NCI-H1417 treated with DMSO at 0.1 percent for 48 hours (cell line): ENCODE measurements at places on chromosomes 2 and 18.

DNA sequence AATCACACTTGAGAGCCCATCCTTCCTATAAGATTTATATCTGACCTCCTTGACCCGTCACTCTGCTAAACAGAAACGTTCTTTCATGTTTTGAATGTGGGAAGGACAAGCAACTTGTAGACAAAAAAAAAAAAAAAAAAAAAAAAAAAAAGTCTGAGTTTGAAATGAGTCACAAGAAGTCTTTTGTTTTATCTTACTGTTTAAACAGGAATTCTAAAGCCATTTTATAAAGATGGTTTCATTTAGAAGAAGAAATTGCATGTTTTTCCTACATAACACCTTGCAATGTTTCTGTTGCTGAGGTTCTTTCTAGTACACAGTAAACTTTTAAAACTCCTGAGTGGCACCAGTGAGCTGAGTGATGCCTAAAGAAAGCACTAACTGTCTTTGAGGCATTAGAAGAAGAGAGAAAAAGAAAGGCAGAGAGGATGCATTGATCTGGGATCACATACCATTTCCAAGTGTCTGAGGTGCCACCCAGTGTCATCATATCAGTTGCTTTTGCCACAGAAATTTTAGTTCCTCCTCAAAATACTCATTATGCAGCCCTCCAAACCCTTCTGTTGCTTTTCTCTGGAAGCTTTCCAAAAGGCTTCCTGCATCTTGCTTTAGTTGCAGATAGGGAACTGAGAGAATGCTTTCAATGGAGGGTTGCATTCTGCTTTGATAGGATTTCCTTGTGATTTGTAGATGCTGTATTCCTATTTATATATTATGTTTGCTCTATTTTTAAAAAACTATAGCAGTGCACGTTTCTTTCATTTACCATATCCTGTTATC lies 69.1 kb downstream of the ACVR2A start:
- no peak for DNase-seq

DNA sequence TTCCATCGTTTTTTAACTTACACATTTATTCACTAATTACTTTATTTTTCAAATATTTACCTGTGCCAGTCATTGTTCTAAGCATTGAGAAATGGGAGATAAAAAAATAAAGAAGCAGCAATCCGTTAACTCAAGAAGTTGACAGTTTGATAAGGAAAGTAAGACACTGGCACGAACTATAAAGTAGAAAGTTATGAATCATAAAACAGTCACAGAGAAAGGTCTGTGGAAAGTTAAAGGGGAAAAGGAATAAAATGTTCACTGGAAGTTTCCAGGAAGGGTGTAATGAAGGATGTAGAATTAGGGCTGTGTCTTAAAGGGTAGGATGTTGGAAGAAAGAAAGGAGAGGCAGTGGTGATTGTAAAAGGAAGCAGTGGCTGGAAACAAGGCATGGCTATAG lies 118.9 kb downstream of the RDH14 start:
- DNase-seq = no peak

DNA sequence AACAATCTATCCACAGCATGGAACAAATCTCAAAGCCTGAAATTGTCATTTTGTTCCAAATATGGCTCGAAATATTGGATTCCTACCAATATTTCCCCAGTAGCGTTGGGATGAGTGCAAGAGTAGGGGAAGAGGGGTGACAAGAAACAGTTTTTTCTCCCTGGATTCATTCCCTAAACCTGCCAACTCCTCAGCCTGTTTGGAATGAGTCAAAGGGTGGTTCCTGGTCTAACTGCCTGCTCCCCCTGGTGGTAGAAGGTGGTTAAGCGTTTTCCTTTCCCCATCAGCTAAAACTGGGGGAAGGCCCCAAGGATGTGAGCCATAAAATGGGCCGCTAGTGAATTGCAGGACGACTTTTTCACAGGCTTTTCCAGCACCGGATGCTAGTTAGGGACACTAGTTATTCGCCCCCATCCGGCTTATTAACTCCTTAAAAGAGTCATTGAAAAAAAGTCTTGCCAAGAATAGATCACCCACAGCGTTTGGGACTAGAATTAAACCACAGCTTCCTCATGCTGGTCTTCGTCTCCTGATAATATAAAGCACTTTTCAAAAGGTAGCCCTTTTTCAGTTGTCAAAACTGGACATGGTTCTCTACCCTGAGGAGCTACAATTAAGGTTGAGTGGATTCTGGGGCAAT lies 72.5 kb downstream of the DHRS9 start:
- no peak for DNase-seq

GRCh38 chr2:212022966-212023365 lies 515.6 kb downstream of the ERBB4 start:
- DNase-seq = no peak

GRCh38 chr2:64230540-64230939 lies 86.3 kb upstream of the PELI1 start:
- no peak for DNase-seq

DNA sequence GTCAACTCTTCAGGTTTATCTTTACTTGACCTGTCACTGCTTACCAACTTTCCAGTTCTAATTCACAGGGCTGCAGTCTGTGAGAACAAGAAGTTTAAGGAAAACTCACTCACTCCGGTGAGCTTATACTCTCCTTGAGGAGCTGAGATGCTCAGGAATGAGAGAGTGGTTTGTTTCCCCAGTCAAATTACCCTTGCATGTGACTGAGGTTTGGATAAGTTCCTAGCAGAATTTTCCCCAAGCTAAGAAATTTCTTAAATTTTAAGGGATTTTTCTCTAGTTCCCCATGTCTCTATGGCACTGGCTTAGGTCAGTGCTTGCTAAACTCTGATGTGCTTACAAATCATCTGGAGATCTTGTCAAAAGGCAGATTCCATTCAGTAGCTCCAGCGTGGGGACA lies 12.8 kb upstream of the CCDC85A start:
- DNase-seq = no peak

DNA sequence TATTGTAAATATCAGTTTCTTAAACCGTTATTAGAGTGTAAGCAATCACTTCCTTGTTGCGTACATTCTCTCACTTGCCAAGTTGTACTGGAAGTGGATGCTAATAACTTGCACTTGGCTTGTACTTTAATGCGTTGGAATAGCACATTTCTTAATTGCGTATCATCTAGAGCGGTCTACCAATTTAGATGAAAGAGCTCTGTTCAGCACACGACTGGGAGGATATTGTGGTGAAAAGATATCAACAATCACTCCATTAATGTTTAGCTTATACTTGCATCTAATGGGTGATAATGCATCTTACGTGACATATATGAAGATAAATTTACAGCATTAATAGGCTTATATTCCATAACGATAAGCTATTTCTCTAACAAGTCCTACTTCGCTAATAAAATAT lies 11.7 kb upstream of the TMEFF2 start:
- no peak for DNase-seq

GRCh38 chr2:71630454-71631328 lies 177.3 kb downstream of the DYSF start:
- DNase-seq = no peak

- no peak for DNase-seq
Measured at GRCh38 chr18:51575171-51575570, 377.7 kb upstream of the MEX3C start.

DNA sequence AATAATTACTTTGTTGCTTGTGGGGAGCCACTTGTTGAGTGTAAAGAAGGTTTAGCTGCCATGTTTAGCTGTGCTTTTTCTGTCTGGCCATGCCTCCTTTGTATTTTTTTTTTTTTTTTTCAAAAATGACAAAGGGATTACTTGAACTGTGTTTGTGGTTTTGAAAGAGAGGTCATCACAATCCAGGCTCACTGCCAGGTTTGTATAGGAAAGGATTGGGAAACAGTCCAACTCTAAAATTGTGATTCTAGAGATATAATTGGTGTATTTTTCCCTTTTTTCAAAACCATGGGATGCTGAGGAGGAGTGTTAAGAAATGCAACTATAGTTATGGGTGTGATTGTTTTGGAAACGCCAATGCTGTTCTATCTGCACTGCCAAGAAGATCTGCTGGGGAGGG lies 4.3 kb downstream of the ITPRIPL1 start:
- no peak for DNase-seq

- DNase-seq = no peak
Measured at GRCh38 chr2:1990724-1991123, 246.4 kb upstream of the PXDN start.

- DNase-seq = no peak
Measured at GRCh38 chr2:239168575-239168974, 232.2 kb downstream of the HDAC4 start.

DNA sequence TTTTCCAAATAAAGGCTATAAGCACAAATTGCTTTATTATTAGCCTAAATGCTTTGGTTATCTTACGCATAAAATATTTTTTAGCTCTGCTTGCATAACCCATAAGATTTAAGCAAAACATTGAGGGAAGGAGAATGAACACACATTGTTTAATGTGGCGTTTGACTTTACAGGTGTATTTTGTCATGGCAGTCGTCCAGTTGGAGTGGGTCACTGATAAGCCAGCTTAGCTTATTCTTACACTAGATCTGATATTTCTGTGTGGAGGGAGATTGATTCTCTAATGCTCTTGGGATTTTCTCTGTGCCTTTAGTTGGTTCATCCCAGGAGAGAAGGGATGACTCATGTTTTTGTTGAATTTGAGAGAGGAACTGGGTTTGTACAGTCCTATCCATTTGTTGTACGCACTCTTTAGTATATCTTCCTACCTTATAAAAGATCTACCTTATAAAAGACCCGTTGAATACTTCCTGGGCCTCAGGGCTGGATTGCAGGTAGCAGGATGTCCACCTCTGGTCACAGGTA lies 47.5 kb upstream of the ACYP2 start:
- DNase-seq = no peak

DNA sequence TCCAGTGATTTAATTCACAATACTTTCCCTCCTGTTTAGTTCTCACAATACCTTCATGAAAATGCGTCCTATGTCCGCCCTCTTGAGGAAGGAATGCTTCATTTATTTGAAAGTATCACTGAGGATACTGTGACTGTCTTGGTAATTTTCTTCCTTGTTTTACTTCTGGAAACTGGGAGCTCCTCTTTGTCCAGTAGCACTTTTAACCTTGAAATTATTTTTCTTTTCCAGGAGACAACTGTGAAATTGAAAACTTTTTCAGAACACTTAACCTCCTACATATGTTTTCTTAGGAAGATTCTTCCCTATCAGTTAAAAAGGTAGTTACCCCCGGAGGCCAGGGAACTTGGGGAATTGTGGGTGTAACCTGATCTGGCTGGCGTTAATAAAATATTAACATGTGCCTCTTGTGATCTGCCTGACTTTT lies 58.9 kb upstream of the STON1 start:
- no peak for DNase-seq

DNA sequence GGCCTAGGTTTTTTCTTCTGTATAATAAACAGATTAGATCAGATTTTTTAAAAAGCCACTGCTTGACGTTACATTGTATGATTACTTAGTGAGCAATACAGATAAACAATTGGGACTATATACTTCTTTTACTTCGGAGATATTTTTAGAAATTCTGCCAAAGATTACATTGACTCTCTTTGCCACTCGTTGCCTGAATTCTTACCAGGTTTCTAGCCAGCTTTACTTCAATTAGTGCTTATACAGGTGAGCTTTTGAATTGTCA lies 156.6 kb downstream of the HAUS1 start:
- no peak for DNase-seq

GRCh38 chr2:54161660-54162424 lies 46.4 kb downstream of the ACYP2 start:
- DNase-seq = no peak

GRCh38 chr2:214587442-214587841 lies 176.6 kb downstream of the VWC2L start:
- no peak for DNase-seq

DNA sequence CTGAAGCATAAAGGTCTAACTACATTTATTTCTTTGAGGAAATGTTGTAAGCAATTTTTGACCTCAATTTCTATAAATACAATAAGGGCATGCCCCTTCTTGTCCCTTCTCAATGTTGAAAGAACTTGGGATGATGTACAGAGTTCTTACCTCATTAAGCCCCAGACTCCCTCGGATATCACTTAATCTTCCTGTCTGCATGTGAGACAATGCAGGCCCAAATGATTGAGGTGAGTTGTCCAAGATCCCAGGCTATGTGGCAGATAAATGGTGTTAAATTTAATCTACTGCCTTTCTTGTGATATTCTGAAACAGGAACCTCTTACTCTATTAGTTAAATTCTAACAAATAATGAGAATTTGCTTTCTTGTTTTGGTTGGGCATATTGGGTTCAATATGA lies 1073.4 kb upstream of the GYPC start:
- no peak for DNase-seq

- DNase-seq = no peak
Measured at GRCh38 chr2:236078297-236079255, 89.6 kb downstream of the GBX2 start.

DNA sequence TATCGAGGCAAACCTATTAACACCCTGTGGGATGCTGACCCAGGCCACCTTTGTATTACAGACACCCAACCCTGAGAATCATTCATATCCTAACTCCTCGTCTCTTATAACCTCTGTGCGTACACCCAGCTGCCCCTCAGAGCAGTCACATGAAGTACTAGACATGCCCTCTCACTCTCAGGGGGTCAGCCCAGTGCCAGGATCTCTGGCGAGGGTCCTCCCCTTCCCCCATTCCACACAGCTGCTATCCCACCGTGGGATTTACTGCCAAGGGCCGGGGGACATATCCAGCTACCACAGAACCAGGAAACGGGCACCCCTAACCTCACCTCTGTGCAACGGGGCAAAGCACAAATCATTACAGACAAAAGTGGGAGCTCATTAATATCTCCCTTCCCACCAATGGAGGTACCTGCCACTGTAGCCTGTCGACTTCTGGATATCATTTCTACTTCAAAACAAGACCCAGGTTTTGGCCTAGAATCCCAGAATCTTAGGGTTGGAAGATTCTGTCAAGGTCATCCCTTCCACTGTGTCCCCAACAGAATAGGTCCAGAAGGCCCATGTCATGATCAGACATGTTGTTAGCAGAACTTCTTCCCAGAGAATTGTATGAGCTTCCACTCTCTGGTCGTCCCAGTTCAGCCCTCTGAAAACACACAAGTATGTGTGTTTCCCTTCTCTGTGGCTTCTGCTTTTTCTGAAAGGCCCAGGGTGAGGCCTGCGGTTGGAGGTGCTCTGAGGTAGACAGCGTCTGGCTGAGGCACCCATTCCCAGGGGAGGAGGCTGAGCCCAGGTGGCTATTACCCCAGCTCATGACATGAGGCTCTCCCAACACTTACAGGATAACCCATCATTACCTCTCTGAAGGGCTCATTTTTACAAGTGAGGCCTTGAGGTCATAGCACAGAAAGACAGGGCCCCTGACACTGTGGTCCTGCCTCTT lies 1.7 kb downstream of the TMBIM1 start:
- no peak for DNase-seq

GRCh38 chr2:197308996-197309690 lies 1.4 kb downstream of the ANKRD44 start:
- no peak for DNase-seq
